ENCODE measurements at places on chromosomes 1 and 21. TPM values are rescaled to one million over a fixed set of nuclear protein-coding genes. Genes with fewer than 3 reads are reported as not detected.

AK5 gene
- not detected for total RNA-seq

DNA sequence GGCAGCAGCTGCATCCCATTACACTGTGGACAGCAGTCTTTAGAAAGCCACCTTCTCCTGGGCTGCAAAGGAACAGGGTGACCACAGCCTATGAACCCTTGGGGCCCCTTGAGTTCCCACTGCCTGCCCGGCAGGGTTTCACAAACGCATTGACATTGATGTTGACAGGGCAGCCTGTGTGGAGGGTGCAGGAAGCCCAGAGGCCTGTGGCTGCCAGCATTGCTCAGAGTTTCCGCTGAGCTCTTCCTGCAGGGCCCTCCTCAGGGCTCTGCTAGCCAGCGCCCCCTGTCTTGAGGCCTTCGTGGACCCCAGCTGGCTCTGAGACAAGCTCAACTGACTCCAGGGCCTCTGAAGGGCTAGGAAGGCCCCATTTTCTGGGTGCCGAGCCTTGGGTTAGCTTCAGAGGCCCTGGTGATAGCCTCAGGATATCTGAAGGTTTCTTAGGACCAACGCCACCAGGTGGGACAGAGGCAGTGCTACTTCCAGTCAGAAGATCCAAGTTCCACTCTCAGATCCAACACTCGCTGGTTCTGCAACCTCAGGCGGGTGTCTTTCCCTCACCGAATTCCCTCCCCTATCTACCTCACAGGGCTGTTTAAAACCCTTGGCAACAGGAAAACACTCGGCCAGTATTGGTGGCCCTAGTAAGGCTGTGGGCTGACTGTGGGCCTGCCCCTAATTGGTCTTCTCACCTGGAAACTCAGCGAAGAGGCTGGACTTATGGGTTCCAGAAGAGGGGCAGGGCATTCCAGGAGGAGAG is 27.2 kb upstream of the EPS8L3 start:
- DNase-seq, result peak; percentile 70

DNA sequence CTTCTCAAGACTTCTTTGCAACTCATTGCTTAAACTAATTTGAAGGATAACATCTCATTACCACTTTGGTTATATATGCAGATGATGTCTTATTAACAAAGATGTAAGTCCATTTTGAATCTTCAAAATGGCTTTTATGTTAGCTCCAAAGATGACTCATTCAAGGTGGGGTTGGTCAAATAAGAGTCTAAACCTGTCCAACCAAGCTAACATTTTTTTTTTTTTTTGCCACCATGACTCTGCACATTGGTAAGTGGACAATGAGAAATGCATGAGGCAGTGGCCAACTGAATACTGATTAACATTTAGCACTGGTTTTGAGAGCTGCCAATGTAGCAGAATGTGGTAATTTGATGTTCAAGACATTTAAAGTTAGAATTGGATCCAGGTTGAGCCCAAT is 278 bp upstream of the KRTAP27-1 start:
- no peak for DNase-seq

DNA sequence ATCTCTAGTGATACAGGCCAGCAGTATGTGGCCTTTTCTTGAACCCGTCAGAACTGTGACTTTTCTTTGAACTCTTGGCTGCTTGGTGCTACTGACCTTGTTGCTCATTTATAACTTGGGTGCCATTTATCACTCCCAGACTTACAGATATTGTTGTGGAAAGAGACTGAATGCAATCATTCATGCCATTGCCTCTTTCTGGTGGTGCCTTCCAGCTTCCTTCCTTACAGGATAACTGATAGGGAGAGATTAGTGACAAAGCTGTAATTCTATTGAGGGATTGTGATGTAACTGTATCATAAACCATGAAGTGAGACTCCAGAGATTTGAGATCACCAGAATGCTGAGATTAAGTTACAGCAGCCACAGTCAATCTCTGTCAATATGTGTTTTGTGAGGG is 256.5 kb downstream of the USP25 start:
- DNase-seq, result no peak
